ENCODE measurements at places on chromosomes 16 and 17.

- H3K4me1 ChIP-seq = peaks cover 8% of the 10 kb centered on the region
- no peak overlapping the region for H3K4me3 ChIP-seq
- DNase-seq = no peak
- H3K27me3 ChIP-seq = no peaks in the 10 kb centered on the region
Measured at GRCh38 chr17:15659236-15659635, 24.9 kb downstream of the TRIM16 start.

DNA sequence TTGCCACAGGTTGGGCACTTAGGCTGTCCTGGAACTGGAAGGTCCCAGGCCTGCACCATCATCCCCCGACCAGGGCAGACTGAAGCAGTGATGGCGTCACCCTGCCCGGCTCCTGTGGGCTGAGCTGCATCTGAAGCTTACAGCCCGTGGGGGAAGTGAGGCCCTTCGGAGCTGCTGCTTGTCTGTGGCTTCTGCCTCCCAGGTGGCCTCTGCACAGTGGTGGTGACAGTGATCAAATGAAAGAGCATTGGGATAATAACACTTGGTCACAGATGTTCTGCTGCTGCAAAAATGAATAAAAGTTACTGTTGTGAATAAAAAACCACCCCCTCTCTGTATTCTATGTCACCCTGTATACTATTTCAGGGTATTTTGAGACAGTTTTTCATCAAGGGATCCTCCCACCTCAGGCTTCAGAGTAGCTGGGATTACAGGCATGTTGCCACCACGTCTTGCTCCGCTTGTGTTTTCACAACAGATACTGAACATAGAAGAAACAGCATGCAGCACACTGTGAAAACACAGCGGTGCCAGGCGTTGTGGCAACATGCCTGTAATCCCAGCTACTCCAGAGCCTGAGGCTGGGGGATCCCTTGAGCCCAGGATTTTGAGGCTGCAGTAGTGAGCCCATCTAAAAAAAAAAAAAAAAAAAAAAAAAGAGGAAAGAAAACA, 165.0 kb downstream of the LGALS9B start:
- H3K4me1 ChIP-seq = no peaks in the 10 kb centered on the region
- no peak for DNase-seq
- H3K27me3 ChIP-seq = no peaks in the 10 kb centered on the region
- H3K27ac ChIP-seq = no peak overlapping the region
- H3K4me3 ChIP-seq = no peak overlapping the region
- H3K36me3 ChIP-seq = no peaks in the 10 kb centered on the region

- no peak overlapping the region for H3K27ac ChIP-seq
- no peak overlapping the region for H3K4me3 ChIP-seq
- DNase-seq = no peak
- no peaks in the 10 kb centered on the region for H3K27me3 ChIP-seq
- peaks cover 67% of the 10 kb centered on the region for H3K4me1 ChIP-seq
Measured at GRCh38 chr17:8021565-8022359, 17.1 kb upstream of the ALOX15B start.

DNA sequence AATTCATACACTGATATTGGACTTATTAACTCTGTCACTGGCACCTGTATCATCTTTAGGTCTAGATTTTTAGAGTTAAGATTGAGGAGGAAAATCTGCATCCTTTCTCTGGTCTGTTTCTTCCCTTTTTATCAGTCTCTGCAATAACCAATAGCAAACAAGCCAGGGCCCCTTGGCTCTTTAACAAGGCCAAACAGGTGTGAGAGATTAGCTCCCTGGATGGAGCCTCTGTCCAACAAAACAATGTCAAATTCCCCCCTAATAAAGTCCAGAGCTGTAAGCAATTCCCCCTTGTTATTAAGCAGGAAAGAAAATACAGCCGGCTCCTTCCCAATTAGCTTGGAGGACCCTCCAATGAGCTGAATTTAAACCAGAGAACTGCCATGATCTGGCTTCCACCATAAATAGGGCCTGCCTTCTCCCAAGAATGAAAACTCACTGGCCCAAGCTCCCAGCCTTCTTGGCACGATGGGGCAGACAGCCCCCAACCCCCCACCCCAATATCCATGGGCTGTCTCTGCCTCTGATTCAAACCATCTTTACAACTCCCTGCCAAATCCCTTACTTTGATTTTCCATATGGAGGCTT, 56.1 kb upstream of the SOX9 start:
- H3K4me1 ChIP-seq = no peaks in the 10 kb centered on the region
- no peaks in the 10 kb centered on the region for H3K27me3 ChIP-seq
- no peak overlapping the region for H3K4me3 ChIP-seq
- no peaks in the 10 kb centered on the region for H3K36me3 ChIP-seq
- no peak for DNase-seq
- no peak overlapping the region for H3K27ac ChIP-seq

- no peak overlapping the region for H3K4me3 ChIP-seq
- DNase-seq = no peak
- no peak overlapping the region for H3K27ac ChIP-seq
- no peaks in the 10 kb centered on the region for H3K36me3 ChIP-seq
- H3K27me3 ChIP-seq = no peaks in the 10 kb centered on the region
Measured at GRCh38 chr17:67476787-67477335, 99.8 kb downstream of the PITPNC1 start.

DNA sequence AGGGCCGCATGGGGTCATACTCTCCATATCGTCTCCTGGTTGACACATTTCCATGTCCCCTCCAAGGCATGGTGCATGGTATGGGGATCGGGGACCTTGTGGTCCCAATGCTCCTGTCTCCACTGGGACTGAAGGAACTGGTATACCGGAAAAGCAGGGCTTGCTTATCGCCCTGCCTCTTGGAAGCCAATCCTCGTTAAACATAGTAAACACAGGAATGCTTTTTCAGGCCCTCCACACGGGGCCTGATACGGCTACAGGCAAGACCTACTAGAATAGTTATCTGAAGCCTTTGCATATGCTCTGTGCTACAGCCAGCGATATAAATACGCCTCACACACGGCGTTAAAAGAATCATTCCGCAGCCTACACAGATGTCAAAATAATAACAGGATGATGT, 159.5 kb downstream of the SHISA9 start:
- no peak overlapping the region for H3K27ac ChIP-seq
- no peak for DNase-seq
- H3K27me3 ChIP-seq = no peaks in the 10 kb centered on the region
- H3K4me3 ChIP-seq = no peak overlapping the region
- no peaks in the 10 kb centered on the region for H3K4me1 ChIP-seq

DNA sequence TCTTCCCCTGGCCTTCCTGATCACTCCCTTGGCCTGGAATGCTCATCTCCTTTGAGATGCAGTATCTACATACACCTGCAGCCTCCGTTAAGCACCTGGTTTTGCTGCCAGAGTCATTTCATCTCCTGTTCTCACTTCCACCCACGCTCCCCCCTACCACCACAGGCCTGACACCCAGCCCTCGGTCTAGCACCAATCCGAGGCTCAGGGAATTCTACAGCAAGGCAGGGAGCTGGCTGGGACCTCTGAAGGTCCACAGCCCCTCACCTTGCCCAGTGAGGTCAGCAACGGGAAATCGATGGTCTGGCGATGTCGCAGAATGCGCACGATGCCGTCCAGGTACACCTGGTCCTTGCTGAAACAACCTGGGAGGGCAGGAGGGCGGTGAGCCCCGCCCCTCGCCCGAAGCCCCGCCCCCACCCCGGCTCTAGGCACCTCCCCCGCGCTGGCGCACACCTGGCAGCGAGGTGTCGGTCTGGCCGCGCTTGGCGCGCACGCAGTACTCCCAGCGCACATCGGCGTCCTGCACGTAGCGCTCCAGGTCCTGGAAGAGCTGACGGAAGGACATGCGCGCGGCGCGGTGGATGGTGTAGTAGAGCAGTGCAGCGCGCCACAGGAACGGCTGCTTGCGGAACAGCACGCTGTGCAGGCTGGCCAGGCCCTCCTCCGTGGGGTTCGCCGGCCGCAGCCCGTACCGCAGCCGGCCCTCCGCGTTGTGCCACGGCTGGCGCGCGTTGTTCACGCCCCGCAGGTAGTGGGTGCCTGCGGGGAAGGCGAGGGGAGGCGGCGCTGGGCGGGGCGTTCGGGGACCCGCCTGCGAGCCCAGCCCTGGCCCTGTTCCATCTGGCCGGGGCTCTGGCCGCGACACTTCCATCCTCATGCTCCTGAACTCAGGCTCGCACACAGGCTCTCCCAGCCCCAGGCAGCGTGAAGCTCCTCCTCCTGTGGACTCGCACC, 5.7 kb downstream of the MATCAP1 start:
- H3K36me3 ChIP-seq = no peaks in the 10 kb centered on the region
- peaks cover 30% of the 10 kb centered on the region for H3K4me1 ChIP-seq
- H3K4me3 ChIP-seq = peak overlapping the region; percentile 38
- H3K27me3 ChIP-seq = peaks cover 42% of the 10 kb centered on the region

DNA sequence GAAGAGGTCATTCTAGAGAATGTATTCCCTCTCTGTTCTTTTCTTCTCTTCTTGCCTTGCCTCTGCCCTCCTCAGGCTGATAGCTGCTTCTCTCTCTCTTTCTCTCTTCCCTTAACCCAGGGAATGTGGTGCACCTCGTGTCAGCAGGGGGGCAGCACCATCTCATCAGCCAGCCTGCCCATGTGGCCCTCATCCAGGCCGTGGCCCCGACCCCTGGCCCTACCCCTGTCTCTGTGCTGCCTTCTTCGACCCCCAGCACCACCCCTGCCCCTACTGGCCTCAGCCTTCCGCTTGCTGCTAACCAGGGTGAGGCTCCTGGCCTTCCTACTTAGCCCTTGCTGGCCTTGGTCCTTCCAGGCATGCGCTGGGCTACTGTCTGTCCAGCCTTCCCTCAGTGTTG, 23.5 kb downstream of the SRCAP start:
- peaks cover 17% of the 10 kb centered on the region for H3K4me1 ChIP-seq
- no peak for DNase-seq
- peaks cover 8% of the 10 kb centered on the region for H3K36me3 ChIP-seq
- no peak overlapping the region for H3K27ac ChIP-seq
- H3K4me3 ChIP-seq = no peak overlapping the region
- H3K27me3 ChIP-seq = no peaks in the 10 kb centered on the region

DNA sequence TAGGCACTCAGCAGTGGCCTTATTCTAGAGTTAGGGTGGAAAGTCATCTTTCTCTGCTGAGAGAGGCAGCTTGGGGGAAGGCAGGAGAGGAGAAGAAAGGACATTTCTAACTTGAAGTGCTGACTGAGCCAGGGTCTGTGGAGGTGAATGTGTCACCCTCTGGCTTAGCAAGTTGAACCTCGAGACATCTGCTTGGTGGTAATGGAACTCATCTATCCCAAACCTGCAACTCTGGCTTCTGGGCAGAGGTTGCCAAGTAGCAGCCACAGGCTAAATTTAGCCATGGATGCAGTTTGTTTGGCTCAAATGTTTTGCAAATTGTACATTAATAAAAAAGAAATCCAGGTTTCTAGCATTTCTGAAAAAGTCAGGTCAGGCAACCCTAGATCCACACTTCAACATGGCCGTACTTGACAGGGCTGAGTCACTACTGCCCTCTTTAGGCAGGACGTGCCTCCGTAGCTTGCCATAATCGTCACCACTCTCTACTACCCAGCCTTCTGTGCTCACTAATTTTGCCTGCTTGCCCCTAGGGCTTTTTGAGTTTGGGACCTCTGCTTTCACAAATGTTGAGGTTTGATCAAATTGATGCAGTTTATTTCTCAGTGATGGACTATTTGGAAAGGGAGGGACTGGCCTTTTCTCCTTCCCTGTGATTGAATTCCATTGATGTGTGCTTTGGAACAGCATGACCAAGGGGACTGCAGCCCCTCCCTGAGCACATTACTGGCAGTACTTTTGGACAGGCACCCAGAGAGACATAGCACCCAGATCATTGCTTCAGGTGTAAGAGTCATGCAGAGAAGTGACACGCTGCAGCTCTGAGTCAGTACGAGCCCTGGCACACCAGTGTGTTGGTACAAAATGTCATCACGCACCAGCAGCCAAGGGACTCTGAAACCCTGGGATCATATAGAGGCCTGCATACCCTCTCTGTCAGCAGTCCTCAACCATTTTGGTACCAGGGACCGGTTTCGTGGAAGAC, 5.2 kb downstream of the CDH13 start:
- peaks cover 7% of the 10 kb centered on the region for H3K4me1 ChIP-seq
- no peak overlapping the region for H3K4me3 ChIP-seq
- H3K27me3 ChIP-seq = peaks cover 13% of the 10 kb centered on the region
- no peak overlapping the region for H3K27ac ChIP-seq

DNA sequence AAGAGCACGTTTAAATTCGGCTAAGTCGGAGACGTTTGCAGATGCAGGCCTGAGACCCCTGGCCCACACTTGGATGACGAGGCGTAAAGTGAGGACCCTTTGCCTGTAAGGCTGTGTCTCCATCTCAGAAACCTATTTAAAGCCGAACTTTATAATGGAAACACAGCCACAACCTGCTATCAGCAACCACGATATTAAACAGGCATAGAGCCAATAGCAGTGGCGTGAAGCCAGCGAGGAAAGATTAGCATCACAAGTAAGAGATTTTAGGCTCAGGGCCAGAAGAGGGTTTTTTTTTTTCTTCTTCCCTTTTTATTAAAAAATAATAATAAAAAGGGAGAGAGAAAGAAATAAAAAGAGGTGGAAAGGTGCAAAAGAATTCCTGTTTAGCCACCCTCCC, 111.3 kb upstream of the NOL11 start:
- DNase-seq = no peak
- no peaks in the 10 kb centered on the region for H3K4me1 ChIP-seq
- no peaks in the 10 kb centered on the region for H3K27me3 ChIP-seq
- no peak overlapping the region for H3K4me3 ChIP-seq
- no peaks in the 10 kb centered on the region for H3K36me3 ChIP-seq

DNA sequence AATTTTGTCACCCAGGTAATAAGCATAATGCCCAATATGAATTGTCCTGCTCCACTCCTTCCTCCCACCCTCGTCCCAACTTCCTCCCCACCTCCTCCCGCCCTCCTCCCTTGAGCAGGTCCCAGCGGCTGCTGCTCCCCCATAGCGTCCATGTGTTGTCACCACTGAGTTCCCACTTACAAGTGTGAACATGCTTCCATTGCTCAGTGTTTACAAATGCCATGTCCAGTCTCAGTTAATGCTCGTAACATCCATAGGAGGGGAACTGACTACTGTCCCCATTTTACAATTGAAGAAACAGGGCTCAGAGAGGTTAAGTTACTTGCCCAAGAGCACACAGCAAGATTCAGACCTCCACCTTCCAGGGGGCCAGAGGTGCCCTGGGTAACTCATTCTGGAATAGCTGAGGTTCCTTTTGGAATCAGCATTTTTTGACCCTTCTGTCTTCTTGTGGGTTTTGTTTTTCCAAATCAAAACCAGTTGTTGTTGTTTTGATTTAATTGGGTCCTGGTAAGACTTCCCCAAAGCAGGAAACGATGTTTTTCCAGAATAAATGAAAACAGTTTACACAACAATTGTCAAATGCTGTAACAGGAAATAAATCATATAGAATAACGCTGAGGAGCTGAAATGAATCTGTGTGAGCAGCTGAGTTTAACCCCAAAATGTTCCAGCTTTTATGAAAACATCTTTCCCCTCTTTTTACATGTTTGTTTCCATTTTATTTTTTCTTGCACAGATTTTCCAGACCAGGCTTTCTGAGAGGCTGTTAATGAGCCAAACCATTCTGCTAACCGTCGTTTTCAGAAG, 73.9 kb downstream of the ZDHHC7 start:
- no peak overlapping the region for H3K4me3 ChIP-seq
- H3K36me3 ChIP-seq = no peaks in the 10 kb centered on the region
- H3K27me3 ChIP-seq = no peaks in the 10 kb centered on the region
- no peak overlapping the region for H3K27ac ChIP-seq

- no peak overlapping the region for H3K27ac ChIP-seq
- H3K27me3 ChIP-seq = peaks cover 30% of the 10 kb centered on the region
- no peaks in the 10 kb centered on the region for H3K4me1 ChIP-seq
Measured at GRCh38 chr17:72304859-72305258, 184.0 kb downstream of the SOX9 start.

- H3K4me3 ChIP-seq = no peak overlapping the region
- no peak overlapping the region for H3K27ac ChIP-seq
- H3K27me3 ChIP-seq = no peaks in the 10 kb centered on the region
Measured at GRCh38 chr17:80827646-80828643, 163.7 kb upstream of the CHMP6 start.

- no peaks in the 10 kb centered on the region for H3K4me1 ChIP-seq
- H3K27me3 ChIP-seq = no peaks in the 10 kb centered on the region
- no peak for DNase-seq
- H3K4me3 ChIP-seq = no peak overlapping the region
- no peaks in the 10 kb centered on the region for H3K36me3 ChIP-seq
- no peak overlapping the region for H3K27ac ChIP-seq
Measured at GRCh38 chr16:81661082-81661481, 118.0 kb upstream of the PLCG2 start.
